Neural progenitor cell (in vitro differentiated cells): ENCODE measurements at places on chromosomes 4 and X. TPM values are rescaled to one million over a fixed set of nuclear protein-coding genes. Genes with fewer than 3 reads are reported as not detected.

MAGEA9B gene
- not detected in 2 replicates for total RNA-seq

DCAF12L1 gene
- total RNA-seq: 0.77 and 2.0 TPM in 2 replicates

NOX1 gene
- total RNA-seq: not detected in 2 replicates

HSFX1 gene
- 0.06 and 0.59 TPM in 2 replicates for total RNA-seq

PABPC1L2A gene
- 0.77 TPM in 1 of 2 replicates, not detected in the other for total RNA-seq

PAGE2 gene
- 0.69 TPM in 1 of 2 replicates, not detected in the other for total RNA-seq

GLRA3 gene
- not detected in 2 replicates for total RNA-seq

OPN1LW gene
- not detected in 2 replicates for total RNA-seq

PPARGC1A gene
- 1.7 and 6.6 TPM in 2 replicates for total RNA-seq

ASB12 gene
- 0.19 TPM in 1 of 2 replicates, not detected in the other for total RNA-seq

CDKL2 gene
- total RNA-seq: 1.2 and 2.9 TPM in 2 replicates

IL1RAPL1 gene
- 10.7 and 13.4 TPM in 2 replicates for total RNA-seq

CPZ gene
- total RNA-seq: 5.9 TPM in 1 of 2 replicates, not detected in the other

C4orf50 gene
- 0.09 and 0.32 TPM in 2 replicates for total RNA-seq

ASB9 gene
- 0.77 and 1.1 TPM in 2 replicates for total RNA-seq

PLCXD1 gene
- total RNA-seq: 25.7 and 76.4 TPM in 2 replicates

TMEM47 gene
- total RNA-seq: 85.2 and 106 TPM in 2 replicates

SMIM10 gene
- total RNA-seq: 0.09 TPM in 1 of 2 replicates, not detected in the other

PITX2 gene
- 0.59 and 1.6 TPM in 2 replicates for total RNA-seq

DMRTC1B gene
- total RNA-seq: 0.34 TPM in 1 of 2 replicates, not detected in the other

USP51 gene
- total RNA-seq: 6.6 and 8.6 TPM in 2 replicates

DOK7 gene
- total RNA-seq: 0.22 TPM in 1 of 2 replicates, not detected in the other

OCRL gene
- total RNA-seq: 22.0 and 25.3 TPM in 2 replicates

PNMA5 gene
- not detected in 2 replicates for total RNA-seq

CCNG2 gene
- total RNA-seq: 214 and 366 TPM in 2 replicates

DNAAF6 gene
- total RNA-seq: 0.07 TPM in 1 of 2 replicates, not detected in the other

KIAA1210 gene
- total RNA-seq: not detected in 2 replicates

PGM2 gene
- total RNA-seq: 16.3 and 20.1 TPM in 2 replicates

AFF2 gene
- total RNA-seq: 13.5 and 18.0 TPM in 2 replicates

MCUB gene
- total RNA-seq: 30.5 and 44.9 TPM in 2 replicates

PAGE1 gene
- total RNA-seq: not detected in 2 replicates

HEPH gene
- total RNA-seq: 112 and 168 TPM in 2 replicates

RHOXF1 gene
- total RNA-seq: not detected in 2 replicates

CSAG3 gene
- total RNA-seq: not detected in 2 replicates

SAP30 gene
- 36.7 and 63.5 TPM in 2 replicates for total RNA-seq

TRIM61 gene
- not detected in 2 replicates for total RNA-seq

IBSP gene
- not detected in 2 replicates for total RNA-seq

MAGEB6B gene
- total RNA-seq: not detected in 2 replicates

HMX1 gene
- total RNA-seq: 0.19 TPM in 1 of 2 replicates, not detected in the other

SAT1 gene
- 110 and 168 TPM in 2 replicates for total RNA-seq

ADAMTS3 gene
- total RNA-seq: 2.0 and 2.1 TPM in 2 replicates

LGI2 gene
- 0.56 and 0.99 TPM in 2 replicates for total RNA-seq

SLITRK2 gene
- total RNA-seq: 0.12 and 0.26 TPM in 2 replicates

COL25A1 gene
- total RNA-seq: 1.3 and 2.0 TPM in 2 replicates

ANXA3 gene
- 1.7 and 1.9 TPM in 2 replicates for total RNA-seq

HELT gene
- total RNA-seq: not detected in 2 replicates

NLGN4X gene
- total RNA-seq: 10.1 and 17.6 TPM in 2 replicates

TMEM131L gene
- 13.7 and 14.8 TPM in 2 replicates for total RNA-seq

ADH1B gene
- not detected in 2 replicates for total RNA-seq

NPNT gene
- 0.22 TPM in 1 of 2 replicates, not detected in the other for total RNA-seq

TRPC3 gene
- 0.17 TPM in 1 of 2 replicates, not detected in the other for total RNA-seq

OPRPN gene
- not detected in 2 replicates for total RNA-seq

ARR3 gene
- total RNA-seq: not detected in 2 replicates

CTAG2 gene
- total RNA-seq: not detected in 2 replicates
